ENCODE measurements at places on chromosomes 1 and 21.

DNA sequence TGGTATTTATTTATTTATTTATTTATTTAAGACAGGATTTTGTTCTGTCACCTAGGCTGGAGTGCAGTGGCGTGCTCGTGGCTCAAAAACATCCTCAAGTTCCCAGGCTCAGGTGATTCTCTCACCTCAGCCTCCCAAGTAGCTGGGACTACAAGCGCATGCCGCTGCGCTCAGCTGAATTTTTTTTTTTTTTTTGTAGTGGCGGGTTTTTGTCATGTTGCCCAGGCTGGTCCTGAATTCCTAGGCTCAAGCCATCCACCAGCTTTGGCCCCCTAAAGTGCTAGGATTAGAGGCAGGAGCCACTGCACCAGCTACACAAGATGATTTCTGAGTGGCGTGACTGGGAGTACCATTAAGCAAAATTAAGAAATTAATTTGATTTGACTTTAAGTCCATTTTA lies 31.7 kb downstream of the CNST start:
- no peak for DNase-seq

- DNase-seq, result no peak
Measured at GRCh38 chr1:30615816-30616590, 107.4 kb downstream of the MATN1 start.

DNA sequence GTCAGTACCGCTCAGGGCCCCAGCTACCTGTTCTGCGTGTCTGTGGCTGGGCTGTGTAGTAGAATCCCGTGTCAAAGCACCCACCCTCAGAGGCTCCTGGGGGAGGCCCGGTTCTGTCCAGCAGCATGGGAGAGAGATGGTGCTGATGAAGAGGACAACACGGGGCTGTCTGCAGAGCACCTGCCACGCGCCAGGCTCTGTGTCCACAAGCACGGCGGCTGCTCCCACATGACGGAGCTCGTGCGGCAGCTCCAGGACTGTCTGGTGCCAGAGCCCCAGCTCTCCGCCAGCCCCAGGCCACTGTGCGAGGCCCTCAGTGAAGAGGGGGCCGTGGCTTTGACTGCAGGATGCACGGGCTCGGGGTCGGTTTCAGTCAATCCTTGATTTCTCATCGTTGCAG lies 42.0 kb upstream of the TSPEAR start:
- no peak for DNase-seq

DNA sequence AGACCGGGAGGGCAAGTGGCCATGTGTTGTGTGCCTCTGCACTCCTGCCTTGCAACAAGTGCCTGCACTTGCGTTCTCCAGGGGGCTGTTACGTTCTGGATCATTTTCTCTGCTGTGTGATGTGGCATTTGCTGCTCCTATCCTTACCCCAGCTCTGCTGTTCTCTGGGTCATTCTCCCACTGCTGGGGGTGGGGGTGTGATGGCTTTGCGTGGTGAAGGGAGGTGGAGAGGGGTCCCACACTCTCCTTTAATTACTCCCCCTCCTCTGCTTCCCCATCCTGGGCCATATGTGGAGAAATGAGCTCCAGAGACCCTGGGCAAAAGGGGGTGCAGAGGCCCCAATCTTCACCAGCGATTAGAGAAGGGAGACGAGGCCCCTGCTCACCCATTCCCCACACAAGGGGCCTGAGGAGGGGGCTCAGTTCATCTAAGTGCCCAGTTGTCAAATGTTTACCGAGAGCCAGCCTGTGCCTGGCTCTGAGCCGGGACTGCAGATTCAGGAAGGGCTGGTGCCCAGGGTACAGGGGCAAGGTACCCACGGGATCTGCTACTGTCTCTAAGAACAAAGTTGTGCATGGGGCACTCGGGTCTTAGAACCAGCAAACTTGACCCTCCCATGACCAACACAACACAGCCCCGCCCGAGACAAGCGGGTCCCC lies 355.4 kb downstream of the PTPRU start:
- DNase-seq, result no peak

GRCh38 chr1:21902026-21903012 lies 34.8 kb downstream of the HSPG2 start:
- DNase-seq, result no peak

DNA sequence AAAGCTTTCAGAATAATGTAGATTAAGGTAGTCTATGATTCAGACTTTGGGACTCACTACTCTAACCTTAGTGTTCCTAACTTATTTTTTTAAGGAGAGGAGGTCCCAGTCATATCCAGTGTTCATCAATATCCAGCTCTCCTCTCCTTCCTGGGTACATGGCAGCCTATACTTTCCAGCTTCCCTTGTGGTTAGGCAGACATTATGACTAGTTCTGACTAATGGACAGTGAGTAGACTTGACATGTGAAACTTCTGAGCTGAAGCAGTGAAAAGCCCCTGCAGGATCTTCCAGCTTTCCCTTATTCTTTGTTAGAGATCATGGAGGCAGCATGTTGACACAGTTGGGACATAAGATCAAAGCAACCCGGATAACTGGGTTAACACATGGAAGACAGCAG lies 144.2 kb downstream of the PTPRU start:
- no peak for DNase-seq

DNA sequence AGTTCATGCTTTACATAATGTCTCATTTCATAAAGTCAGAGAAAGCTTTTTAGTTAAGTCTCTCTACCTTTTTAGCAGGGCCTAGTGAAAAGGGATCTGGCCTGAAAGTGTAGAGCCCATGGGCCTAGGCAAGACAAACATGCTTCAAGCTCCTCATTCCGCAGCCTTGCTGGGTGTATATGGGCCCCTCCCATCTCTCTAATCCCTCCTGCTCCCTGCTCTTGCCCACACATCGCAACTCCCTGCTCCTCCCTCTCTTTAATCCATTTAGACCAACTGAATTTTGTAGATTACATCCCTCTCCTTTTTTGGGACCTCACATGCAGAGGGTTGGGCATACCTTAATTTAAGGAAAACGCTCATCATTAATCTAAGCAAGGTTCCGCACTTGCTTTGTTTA lies 42.3 kb upstream of the CCDC190 start:
- no peak for DNase-seq

DNA sequence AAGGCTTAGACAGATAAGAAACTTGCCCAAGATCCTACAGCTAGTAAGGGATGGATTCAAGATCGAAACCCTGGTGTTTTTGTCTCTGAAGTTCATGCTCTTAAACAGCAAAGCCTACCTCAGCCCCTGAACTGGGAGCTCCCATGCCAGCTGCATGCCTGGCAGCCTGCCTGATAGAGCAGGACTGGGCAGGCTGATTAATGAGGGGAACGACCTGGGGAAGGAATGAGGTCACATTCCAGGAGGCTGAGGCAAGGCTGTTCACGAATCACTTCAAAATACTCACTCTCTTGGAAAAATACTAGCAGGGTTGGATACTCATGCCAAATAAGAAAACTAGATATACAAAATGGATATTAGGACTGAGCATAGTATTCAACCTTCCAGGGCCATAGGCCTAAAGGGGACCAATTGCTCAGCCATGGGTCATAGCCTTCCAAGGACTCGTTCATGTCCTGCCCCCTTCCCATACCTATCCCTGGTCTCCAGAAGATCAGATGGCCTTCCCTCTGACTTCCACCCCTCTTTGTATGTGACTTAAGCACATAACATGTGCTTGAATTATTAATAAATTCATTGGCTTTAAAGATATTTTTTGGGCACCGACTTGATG lies 15.6 kb upstream of the TACSTD2 start:
- peak; percentile 81 for DNase-seq

DNA sequence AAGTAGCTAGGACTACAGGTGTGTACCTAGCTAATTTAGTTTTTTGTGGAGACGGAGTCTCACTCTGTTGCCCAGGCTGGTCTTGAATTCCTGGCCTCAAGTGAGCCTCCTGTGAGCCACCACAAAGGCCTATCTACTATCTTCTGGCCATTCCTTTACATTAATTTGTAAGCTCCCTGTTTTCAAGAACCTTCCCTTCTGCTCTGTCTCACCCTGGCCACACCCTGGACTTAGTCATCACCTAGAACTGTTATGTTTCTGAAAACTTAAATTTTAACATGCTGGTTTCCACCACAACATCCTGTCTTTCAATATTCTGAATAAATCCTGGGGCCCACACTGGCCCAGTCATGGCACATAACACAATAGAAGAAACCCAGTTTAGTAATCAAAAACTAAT lies 4.9 kb upstream of the B4GALT3 start:
- no peak for DNase-seq

GRCh38 chr1:59714966-59715365 lies 99.8 kb upstream of the HOOK1 start:
- no peak for DNase-seq

DNA sequence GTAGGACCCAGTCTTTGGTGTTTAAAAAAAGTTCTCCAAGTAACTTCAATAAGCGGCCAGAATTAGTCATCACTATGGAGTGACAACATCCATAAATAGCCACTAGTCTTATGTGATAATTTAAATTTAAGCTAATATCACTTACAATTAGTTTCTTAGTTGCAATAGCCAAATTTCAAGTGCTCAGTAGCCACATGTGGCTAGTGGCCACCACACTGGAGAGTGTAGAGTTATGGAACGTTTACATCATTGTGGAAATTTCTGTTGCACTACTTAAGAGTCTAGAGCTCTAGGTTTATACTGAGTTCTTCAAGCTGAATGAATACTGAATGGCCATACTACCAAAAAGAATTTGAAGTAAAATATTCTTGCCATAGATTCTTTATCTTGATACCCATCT lies 121.1 kb downstream of the RUNX1 start:
- DNase-seq, result no peak

DNA sequence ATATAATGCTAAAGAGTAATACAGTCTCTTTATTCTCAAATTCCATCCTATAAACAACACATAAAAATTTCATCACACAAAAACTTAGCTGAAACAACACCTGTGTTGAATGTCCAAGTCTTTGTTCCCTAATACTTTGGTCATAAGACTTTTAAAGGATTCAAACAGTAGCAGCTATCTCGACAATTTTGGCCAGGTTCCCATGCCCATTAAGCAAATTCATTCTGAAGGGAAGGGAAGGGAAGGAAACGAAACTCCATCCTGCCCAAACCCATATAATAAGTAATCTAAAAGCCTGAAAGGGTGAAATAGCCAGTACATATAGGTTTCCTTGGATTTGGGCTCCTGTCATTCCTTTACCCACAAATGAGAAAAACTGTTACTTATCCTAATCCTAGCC lies 7.5 kb downstream of the IVNS1ABP start:
- no peak for DNase-seq

- DNase-seq, result no peak
Measured at GRCh38 chr1:150366416-150367296, 2.7 kb downstream of the RPRD2 start.

DNA sequence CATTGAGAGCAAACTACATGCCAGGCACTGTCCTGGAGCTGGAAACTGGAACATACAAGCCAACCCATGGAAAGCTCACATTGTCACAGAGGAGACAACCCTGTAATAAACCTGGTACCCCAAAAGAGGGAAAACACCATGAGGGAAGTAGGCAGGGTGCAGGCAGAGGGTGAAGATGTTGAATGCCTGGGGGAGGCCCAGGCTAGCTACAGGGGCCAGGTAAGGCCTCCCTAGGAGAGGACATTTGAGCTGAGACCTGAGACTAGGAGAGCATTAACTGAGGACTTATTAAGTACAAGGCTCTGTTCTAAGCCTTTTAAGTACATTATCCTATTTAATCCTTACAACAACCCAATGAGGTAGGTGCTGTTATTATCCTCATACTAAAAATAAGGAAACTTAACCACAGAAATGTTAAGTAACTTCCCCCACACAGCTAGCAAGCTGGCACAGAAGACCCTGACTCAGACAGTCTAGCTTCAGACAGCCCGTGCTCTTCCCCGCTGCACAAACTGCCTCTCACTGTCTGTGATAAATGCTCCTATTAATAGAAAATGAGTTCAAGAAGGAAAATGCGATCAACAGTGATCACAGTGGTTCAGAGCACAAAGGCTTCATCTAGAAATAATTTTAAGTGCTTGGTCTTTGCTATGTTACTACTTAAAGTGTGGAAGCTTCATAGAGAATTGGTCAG lies 41.8 kb downstream of the ZNF281 start:
- DNase-seq, result no peak

- DNase-seq, result no peak
Measured at GRCh38 chr1:218297461-218297860, 12.4 kb downstream of the RRP15 start.

DNA sequence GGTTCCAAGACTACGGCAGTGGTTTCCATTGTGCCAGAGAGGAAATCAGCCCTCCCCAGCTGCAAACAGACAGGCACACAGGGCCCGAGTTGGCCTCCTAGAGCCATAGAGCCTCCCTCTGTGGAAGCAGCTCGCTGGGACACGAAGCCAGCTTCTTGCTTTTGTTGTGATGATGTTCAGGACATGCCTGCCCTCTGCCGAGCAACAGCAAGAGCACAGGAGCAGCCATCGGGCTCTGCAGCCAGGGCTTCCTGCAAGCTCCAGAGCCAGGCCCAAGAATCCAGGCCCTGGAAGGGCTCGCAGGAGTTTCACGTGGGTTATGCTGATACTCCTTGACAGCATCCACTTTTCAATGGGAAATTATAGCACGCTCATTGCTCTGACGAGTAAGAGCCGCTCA lies 18.5 kb downstream of the NPHP4 start:
- peak; percentile 51 for DNase-seq

DNA sequence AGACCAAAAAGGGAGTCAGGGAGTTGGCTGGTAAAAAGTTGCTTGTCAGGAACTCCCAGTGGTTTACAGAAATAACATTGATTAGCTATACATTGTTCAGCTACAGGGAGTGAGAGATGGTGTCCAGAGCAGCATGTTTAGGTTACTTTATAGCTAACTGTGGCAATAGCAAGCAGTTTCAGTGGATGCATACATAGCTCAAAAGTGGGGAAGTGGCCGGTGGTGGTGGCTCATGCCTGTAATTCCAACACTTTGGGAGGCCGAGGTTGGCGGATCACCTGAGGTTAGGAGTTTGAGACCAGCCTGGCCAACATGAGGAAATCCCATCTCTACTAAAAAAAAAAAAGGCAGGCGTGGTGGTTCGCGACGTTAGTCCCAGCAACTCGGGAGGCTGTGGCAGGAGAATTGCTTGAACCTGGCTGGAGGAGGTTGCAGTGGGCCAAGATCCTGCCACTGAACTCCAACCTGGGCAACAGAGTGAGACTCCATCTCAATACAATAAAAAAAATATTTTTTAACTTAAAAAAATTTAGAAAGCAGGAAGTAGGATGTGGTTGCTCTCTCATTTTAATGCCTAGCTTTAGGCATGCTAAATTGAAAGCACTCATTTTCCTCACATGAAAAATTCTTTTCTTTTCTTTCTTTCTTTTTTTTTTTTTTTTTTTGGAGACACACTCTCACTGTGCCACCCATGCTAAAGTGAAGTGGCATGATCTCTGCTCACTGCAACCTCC lies 109.7 kb downstream of the PPIAL4G start:
- no peak for DNase-seq
